ENCODE measurements at places on chromosomes 7 and 10. TPM values are rescaled to one million over a fixed set of nuclear protein-coding genes. Genes with fewer than 3 reads are reported as not detected.

Gene COL17A1
- polyA plus RNA-seq, result 0.58 TPM

Gene GET4
- 80.8 TPM for polyA plus RNA-seq

DNA sequence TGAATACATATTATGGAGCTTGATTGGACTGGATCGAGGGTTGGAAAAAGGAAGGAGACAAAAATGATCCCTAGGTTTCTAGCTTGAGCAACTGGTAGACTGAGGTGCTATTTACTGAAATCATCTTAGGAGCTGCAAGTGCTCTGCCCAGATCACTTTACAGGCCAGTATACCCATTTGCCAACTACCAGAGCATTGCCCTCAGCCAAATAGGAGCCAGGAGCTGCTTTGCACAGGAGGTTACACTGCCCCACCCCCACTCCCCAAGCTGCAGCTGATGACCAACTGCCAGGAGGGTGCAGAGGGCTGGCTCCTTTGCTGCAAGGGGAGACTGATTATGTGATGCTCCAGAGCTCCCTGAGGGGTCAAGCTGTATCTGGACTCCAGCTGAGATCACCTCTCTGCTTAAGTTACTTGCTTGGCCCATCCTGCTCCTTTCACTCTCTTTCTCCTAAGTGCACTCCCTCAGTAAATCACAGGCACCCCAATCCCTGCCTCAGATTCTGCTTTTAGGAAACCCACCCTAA, 275.4 kb downstream of the ZEB1 start:
- DNase-seq, result no peak

GRCh38 chr7:85730012-85730411, 543.2 kb upstream of the SEMA3D start:
- DNase-seq, result no peak

DNA sequence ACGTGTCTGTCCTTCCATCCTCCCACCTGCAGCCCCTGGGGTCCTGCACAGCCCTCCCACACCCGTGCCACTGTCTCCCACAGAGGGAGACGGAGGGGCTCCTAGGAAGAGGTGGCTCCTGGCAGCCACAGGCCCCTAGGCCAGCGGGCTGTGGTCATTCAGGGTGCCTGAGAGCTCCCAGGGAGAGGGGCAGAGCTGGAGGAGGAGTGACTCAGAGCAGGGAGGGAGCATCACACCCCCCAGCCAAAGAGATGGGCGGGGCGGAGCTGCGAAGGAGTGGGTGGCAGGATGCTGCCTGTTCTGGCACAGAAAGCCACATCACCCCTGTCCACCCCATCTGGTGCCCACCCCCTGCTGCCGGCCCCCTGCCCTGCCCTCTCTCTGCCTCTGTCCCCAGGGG, 50.5 kb downstream of the STK32C start:
- DNase-seq, result no peak

DNA sequence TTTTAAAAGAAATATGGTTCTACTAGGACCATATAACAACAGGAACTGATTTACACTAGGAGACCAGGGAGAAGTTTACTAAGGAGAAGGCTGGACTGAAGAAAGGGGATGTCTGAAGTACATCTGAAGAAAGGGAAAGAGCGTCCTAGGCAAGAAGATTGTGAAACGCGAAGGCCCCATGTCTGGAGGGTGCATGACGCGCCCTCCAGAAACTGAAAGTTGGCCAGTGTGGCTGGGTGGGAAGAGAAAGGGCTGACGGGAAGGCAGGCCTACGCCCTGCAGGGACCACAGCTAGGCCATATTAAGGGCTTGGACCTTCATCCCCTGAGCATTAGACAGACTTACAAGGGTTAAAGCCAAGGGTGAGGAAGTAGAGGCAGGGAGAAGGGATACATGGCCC, 158.0 kb downstream of the TRIL start:
- no peak for DNase-seq

DNA sequence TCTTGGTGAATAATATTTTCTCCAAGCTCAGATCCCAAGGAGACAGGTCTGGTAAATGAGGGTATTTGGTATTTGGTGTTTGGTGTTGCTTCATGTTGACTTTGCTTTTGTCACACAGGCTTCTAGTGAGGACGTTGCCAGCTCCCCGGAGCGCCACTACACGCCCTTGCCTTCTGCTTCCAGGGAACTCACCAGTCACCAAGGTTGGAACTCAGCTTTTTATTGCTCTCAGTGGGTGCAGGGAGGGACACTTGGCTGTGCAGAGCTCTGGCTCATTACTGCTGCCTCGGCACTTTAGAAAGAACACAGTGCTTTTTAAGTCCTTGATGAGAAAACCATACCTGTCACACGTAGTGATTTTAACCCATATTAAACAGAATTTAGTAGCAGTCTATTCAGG, 892.9 kb downstream of the LRMDA start:
- DNase-seq, result no peak

- DNase-seq, result peak; percentile 70
Observed at GRCh38 chr7:154794147-154794780, 208.7 kb downstream of the PAXIP1 start.

GRCh38 chr7:31679574-31680305, 7.3 kb upstream of the PPP1R17 start:
- no peak for DNase-seq
